Lower leg skin (tissue), 4 donors: ENCODE measurements at places on chromosomes 5 and 9. TPM values are rescaled to one million over a fixed set of nuclear protein-coding genes. Genes with fewer than 3 reads are reported as not detected.

ZNF618 gene
- total RNA-seq, result 1.2 TPM

TRIO gene
- 47.8 TPM for total RNA-seq

TXNDC8 gene
- not detected for total RNA-seq

DNA sequence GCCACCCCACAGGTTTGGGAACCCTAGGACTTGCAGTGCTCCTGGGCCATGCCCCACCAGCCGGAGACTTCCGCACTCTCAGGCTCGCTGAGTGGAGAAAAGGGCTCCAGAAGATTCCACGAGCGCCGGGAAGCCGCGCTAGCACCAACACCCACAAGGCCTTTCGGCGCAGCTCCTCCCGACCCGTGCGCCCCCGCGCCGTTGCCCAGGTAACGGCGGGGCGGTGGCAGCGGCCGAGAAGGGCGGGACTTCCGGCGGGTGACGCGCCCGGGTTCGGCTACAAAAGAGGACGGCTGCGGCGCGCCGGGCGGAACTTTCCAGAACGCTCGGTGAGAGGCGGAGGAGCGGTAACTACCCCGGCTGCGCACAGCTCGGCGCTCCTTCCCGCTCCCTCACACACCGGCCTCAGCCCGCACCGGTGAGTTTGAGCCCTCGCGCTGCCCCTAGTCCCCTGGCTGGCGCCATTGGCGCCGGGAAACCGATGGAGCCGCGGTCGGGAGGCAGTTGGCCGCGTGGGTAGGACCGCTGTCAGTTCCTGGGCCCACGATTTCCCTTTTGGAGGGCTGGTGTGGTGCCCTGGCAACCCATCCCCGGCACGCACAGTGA is at the start of gene DNAJA1:
Gene DNAJA1, plus strand, starts transcription at position 308 of the 606 bp plus-strand sequence. CDS start 1,212 bp downstream, outside the sequence.
- peak; percentile 92 for DNase-seq

- DNase-seq, result no peak
These were observed 1.1 kb downstream of the CRB2 start for GRCh38 chr9:123356851-123357742.

- DNase-seq, result no peak
These were observed 902.4 kb downstream of the NR2F1-AS1 start for GRCh38 chr5:92678640-92679039.
